Stimulated activated CD8-positive, alpha-beta memory T cell treated with anti-CD3 and anti-CD28 coated beads, Interleukin-4, amount 100 ng/mL, for 4 hours (primary cell): ENCODE measurements at places on chromosomes 5 and 9.

DNA sequence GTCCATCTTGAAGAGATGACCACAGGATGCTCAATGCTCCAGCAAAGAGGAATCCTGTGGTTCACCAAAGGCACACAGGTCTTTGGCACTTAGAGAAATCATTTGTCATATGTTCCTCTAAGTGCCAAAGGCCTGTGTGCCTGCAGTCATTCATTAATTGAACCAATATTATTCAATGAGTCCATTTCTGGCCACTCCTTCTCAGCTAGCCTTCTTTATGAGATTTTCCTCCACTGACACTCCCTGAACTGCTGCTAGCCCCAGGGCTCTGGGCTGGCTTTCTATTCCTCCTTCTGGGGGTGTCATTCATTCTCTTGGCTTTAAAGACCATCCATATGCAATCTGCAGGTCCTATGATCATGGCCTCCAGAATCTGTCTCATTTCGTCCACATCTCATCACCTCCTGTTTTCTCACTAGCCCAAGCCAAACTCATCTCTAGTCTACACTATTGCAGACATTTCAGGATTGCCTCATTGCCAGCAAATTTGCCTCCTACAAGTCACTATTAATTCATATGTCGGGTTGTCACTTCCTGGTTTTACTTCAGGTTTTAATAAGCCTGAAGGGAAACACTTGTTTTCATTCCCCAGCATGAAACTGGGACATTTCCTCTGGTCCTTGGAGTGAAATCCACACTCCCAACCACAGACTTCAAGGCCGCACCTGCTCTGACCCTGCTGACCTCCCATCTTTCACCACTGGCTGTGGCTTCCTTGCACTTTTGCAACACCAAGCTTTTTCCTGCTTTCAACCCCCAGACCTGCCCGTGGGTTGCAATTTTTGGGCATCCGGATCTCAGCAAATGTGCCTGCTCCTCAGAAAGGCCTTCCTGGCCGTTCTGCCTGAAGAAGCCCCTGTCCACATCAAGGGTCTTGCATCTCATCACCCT, 35.1 kb downstream of the KCNIP1 start:
- no peak for DNase-seq

DNA sequence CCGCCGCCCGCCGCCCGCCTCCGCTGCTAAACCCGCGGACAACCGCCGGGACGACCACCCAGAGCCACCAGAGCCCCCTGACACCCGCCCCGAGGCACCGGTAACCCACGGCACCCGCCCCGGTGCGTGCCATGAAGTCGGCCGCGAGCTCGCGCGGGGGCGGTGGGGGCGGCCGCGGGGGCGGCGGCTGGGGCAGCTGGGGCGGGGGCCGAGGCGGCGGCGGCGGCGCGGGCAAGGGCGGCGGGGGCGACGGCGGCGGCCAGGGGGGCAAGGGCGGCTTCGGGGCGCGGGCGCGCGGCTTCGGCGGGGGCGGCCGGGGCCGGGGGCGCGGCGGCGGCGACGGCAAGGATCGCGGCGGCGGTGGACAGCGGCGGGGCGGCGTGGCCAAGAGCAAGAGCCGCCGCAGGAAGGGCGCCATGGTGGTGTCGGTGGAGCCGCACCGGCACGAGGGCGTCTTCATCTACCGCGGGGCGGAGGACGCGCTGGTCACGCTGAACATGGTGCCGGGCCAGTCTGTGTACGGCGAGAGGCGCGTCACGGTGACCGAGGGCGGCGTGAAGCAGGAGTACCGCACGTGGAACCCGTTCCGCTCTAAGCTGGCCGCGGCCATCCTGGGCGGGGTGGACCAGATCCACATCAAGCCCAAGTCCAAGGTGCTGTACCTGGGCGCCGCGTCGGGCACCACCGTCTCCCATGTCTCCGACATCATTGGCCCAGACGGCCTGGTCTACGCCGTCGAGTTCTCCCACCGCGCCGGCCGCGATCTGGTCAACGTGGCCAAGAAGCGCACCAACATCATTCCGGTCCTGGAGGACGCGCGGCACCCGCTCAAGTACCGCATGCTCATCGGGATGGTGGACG, 499 bp downstream of the FBLL1 start:
- no peak for DNase-seq

DNA sequence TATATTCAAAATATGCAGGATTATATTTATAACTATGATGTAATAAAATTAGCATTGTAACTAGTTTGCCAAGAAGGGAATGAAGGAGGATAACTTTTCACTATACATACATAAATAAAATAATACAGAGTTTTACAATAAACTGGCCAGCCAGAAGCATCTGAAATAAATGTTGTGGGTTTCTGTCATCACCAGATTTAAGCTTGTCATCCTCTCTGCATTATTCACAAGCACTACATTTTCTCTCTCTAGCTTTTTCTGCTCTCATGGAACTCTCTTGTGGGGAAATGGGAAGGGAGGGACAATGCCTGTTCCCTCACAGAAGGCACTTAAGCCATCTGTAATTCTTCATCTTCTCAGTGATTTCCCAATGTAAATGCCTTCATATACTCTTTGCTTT, 626.8 kb downstream of the SEMA5A start:
- DNase-seq = no peak

- no peak for DNase-seq
Observed at GRCh38 chr5:18483451-18483850, 849.2 kb downstream of the TAF11L14 start.

DNA sequence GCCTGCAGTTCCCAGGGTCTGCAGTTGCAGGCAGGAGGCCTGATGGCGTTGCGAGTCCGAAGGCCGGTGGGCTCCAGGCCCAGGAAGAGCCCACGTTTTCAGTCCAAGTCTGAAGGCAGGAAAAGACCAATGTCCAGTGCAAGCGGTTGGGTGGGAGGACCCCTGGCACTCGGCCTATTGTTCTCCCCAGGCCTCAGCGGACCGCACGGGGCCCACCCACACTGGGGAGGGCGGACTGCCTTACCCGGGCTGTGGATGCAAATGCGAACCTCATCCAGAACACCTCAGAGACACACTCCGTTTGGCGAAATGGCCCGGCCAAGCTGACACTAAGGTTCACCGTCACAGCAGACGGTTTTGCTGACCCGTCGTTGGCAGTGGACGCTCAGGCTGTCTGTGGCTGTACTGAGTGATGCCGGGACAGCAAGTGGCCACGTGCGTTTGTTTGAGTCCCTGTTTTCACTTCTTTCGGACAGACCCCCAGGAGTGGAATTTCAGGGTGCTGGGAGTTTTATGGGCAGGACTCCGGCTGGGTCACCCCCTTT, 10.2 kb upstream of the SEC16A start:
- no peak for DNase-seq

GRCh38 chr9:6689893-6690674, 44.6 kb upstream of the GLDC start:
- DNase-seq = no peak

- DNase-seq = no peak
Observed at GRCh38 chr9:78811622-78812276, 514.8 kb downstream of the PSAT1 start.

GRCh38 chr5:76813982-76814562, 4.8 kb upstream of the F2RL1 start:
- no peak for DNase-seq

- no peak for DNase-seq
Observed at GRCh38 chr5:132477784-132478365, 12.7 kb downstream of the IRF1 start.

GRCh38 chr9:80493258-80493657, 921.5 kb downstream of the TLE4 start:
- DNase-seq = no peak

GRCh38 chr5:172004824-172005237, 1.6 kb downstream of the FBXW11 start:
- DNase-seq = peak; percentile 3

DNA sequence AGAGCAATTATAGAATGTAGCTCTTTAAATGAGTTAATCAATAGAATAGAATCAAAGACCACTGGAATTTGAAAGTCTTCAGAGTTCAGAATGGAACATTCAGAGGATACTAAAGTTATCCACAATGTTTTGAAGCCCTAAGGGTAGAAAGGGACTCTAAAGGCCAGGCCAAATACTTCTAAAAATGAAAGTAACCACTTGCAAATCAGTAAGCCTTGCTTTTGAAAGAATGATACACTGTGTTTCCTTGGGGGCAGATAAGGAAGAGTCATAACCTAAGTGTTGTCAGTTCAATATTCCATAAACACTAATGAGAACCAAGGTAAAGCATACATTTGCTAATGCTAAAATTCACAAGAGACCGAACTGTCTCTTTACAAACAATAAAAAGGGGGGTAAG, 813.5 kb downstream of the PTPRD start:
- DNase-seq = no peak

- no peak for DNase-seq
Observed at GRCh38 chr5:65916636-65917035, 9.7 kb upstream of the ERBIN start.

DNA sequence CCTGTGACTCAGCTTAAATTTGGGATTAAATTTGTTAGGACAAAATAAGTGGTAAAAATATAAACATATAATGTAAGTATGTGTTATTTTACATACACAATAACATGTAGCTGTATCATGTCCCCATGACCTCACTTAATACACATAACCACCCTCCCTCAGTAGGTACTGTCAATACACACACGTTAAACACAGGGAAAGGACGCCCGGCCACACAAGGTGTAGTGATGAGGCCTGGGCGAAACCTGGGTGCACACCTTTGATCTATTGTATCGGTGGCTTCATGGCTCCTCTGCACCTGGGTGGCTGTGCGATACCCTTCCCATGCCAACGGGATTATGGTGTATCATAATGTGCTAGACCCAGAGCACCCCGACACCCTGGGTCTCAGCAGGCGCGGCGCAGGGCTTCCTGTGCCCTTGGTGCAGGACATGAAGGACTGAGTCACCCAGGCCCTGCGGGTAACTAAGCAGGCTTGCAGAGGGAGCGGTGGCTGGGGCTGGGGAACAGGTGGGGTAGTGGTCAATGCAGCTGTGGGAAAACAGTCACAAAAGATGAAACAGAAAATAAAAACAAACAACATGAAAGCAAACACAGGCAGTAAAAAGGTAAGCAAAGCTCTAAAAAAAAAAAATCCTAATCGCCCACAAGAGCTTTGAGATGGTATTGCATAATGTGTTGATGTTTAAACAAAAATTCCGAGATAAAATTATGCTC, 127.5 kb upstream of the RETREG1 start:
- no peak for DNase-seq

DNA sequence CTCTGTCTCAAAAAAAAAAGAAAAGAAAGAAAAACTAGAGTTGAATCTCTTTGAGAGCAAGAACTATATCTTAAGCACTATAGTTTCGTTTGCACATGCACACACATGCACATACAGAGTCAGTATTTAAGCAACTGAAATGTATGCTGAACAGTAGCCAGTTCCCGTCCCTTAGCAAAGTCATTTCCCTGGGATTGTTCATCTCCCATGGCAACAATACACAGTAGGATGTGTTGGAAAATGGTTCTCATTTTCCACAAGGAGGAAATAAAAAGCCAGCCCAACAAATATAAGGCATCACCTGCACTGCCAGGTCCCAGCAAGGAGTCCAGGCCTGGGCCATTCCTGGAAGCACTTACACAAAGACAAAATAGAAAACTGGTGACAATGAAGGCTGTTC, 4.2 kb upstream of the ZNF346 start:
- DNase-seq = no peak

DNA sequence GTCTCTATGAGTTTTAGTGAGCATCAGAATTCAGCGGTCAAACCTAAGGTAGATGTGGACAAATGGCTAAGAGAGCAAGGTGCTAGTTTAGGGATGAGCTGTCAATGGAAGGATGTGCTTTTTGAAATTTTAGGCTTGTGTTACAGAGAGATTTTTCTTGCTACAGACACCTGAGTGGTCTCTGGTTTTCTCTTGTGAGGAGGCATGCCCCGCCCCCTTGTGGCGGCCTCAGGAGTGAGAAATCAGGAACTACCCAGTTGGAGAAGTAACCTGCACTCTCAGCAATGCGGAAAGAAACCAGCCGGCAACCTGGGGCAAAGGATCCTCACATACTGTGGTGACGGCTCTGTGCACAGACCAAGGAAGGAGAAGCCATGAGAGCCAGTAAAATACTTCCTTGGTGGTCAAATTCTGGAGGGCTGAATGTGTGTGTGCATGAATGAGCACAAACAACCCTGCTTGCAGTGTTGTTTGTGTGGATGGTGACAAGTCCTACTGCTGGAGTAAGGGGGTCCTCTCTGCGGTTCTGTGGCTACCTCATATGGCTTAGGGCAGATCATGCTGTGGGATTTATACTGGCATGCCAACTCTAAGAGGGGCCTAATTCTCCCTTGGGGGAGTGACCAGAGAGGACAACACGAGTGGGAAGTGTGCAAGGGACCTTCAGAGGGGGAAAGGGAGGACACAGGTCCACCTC, 16.7 kb upstream of the HSD17B4 start:
- peak; percentile 58 for DNase-seq

- DNase-seq = no peak
Observed at GRCh38 chr5:158679221-158679641, 420.5 kb downstream of the EBF1 start.

GRCh38 chr9:75169623-75170022, 81.3 kb downstream of the OSTF1 start:
- DNase-seq = no peak

GRCh38 chr9:26551971-26552370, 340.6 kb downstream of the CAAP1 start:
- DNase-seq = no peak

- no peak for DNase-seq
Observed at GRCh38 chr9:127776924-127777289, 1.6 kb downstream of the SH2D3C start.

DNA sequence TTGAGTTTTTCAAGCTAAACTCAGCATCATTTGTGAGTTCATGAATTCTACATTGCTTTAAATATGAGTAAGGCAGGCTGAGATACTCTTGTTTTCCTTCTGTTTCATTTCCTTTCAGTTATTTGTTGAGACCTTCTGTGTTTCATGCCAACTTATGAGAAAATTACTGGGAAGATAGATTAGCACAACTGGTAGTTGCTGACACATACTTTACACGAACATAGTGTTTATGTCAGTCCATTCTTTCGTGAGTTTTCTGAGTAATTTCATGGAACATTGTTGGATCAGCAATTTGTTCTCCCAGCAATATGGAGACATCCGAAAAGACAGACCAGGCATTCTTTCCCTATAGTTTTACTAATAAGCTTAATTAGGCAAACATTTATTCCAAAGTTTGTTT, 102.0 kb upstream of the SMC5 start:
- DNase-seq = no peak

GRCh38 chr9:12972608-12973589, 198.1 kb downstream of the LURAP1L start:
- no peak for DNase-seq

- no peak for DNase-seq
Observed at GRCh38 chr5:56185768-56186311, 47.3 kb downstream of the ANKRD55 start.

- no peak for DNase-seq
Observed at GRCh38 chr5:16505140-16505891, 39.7 kb upstream of the ZNF622 start.
